GM18507 (cell line): ENCODE measurements at places on chromosomes 13 and 19.

GRCh38 chr13:30119476-30119875 lies 187.9 kb downstream of the KATNAL1 start:
- no peak for DNase-seq

- DNase-seq = no peak
Observed at GRCh38 chr19:3202346-3202745, 16.6 kb downstream of the NCLN start.

DNA sequence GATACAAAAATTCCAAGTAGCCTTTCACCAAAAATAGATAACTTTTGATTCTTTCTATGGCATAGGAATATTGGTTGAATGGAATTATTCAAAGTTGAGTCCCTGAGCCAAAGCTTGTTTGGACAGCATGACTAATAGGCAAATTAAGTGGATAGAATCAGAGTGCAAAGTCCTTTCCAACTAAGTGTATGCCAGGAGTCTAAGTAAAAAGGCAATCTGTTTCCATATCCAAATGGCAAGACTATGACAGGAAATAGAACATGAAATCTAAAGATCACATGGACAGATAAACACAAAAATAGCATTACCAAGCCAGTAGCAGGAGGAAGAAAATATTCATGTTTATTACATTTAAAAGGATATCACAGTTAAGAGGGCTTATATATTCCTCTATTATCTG lies 804.6 kb downstream of the SLITRK6 start:
- DNase-seq = no peak

- DNase-seq = no peak
Observed at GRCh38 chr13:113785051-113786010, 26.3 kb downstream of the TMEM255B start.

- DNase-seq = no peak
Observed at GRCh38 chr13:35598233-35598632, 121.7 kb upstream of the MAB21L1 start.
